Amniotic stem cell (primary cell): ENCODE measurements at places on chromosomes 1 and 21.

DNA sequence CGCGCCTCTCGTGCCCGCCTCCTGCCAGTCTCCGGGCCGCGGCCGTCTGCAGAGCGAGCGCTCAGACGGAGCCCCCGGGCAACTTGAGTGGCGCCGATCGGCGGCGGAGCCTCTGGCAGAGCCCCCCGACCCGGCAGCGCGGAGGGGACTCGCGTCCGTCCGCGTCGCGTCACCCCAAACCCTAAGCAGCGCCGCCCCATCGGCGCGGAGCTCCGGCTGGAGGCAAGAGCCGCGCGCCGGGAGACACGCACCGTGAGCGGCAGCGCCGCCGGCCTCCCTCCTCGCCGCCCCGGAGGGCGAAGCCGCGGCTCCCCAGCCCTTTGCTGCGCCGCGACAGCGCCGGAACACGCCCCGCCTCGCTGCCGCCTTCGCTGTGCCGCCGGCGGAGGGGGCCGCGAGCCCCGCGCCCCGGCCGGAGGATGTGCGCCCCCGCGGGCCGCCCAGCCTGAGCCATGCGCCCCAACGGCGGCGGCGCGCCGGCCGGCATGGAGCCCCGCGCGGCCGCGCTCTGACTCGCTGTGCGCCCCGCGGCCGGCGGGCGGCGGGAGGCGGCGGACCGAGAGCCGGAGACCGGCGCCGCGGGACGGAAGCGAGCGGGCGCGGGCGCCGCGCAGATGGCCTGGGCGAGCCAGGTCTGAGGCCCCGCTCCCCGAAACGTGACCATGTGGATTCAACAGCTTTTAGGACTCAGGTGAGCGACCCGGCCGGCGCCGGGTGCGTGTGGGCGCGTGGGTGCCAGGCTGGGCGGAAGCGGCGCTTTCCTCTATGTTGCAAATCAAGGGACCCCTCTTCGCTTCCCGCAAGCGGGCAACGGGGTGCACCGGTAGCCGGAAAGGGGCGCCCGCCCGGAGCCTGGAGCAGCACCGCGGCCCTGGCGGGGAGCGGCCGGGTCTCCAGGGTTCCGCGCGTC lies 610 bp downstream of the AJAP1 start:
- DNase-seq, result no peak

GRCh38 chr1:166999500-167000055 lies 10.5 kb downstream of the MAEL start:
- no peak for DNase-seq

DNA sequence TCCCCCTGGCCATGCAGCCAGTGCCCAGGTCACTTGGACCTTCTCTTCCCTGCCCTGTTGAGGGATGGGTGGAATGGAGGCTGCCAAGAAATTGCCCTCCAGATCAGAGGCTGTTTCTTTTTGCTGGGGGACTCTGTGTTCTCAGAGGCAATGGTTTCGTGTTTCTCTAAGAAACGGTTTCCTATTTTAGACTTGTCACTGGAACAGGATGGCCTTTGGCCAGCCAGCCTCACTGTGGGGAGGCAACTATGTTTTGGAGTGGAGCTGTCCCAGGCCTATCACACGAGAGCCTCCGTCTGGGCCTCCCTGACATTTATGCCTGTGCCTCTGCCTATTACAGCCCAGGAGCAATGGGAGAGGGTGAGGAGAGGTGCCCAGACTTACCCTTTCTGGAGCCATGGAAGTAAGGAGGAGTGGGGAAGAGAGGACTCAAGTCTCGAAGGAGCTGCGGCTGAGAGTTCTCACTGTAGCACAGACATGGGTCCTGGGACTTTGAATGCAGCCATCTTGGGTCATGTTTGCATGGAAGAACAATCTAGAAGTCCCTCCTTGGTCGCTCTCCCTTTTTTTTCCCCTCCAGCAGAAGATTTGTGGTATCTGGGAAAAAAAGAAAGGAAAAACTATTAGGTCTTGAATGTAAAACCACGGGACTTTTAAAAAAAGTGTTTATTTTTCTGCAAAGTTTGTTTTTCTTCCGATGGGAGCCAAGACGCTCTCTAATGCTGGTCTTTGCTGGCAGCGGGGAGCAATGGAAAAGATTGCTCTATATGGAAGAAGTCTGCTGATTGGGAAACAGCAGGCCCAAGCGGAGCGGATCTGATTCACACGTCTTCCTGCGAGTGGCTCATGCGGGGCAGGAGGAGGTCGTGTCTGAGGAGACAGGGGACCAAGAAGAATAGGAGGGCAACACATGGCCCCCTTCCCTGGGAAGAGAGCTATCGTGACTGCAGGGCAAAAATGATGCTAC lies 219.2 kb downstream of the FOXD2 start:
- no peak for DNase-seq

DNA sequence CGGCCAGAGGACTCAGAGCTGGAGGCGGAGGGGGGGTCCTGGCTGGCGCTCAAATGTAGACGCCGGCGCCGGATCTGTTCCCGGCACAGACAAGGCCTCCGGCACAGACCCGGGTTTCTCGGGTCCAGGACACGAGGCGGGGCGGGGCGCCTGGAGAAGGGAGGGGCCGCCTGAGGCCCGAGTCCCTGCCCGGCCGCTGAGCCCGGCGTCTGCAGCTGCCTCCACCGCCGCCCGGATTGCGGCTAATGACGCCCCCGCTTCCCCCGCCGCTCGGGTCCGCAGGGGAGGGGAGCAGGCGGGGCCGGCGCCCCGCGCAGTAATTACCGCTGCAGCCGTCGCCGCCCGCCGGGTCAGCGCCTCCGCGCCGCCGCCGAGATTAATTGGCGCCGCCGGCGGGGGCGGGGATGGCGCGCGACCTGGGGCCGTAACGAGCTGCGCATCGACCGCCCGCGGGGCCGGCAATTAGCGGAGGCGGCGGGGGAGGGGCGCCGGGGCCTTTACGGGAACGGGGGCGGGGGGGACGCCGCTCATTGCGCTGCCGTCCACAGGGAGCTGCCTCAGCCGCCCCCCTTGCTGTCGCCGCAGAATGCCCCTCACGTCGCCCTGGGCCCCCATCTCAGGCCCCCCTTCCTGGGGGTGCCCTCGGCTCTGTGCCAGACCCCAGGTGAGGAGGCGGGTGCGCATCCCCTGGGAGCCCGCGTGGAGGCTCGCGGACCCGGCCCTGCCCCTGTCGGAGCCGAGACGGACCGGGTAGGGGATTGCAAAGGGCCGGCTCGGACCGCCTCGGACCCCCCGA lies 17.3 kb downstream of the NOC2L start:
- no peak for DNase-seq

DNA sequence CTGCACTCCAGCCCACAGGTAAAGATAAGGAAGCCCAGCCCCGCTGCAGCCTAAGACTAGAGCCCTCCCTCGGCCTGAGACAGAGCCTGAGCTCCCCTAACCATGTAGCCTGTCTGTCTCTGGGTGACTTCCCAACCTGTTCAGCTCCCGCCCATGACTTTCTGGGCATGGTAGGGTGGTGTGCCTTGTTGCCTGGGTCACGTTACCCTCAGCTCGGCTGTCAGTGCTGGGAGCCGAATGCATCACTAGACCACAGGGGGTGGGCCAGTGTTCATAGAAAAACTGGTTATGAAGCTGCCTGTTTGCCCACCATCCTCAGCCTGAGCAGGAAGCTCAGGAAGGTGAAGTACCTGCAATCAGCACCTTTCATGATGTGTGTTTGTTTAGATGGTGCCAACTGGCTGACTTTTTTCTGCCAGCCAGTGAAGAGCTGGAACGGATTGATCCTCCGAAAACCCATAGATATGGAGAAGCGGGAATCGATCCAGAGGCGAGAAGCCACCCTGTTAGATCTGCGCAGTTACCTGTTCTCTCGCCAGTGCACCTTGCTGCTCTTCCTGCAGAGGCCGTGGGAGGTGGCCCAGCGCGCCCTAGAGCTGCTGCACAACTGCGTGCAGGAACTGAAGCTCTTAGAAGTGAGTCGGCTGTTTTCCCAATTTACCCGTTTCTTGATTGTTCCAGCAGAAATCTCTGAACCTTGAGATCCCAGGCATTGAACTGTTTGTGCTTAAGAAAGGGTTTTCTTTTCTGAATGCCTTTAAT lies 43.9 kb upstream of the PWP2 start:
- DNase-seq, result no peak

- DNase-seq, result no peak
These were observed 36.4 kb upstream of the HSD17B7 start for GRCh38 chr1:162753998-162754585.

GRCh38 chr1:159854116-159854692 lies 8.3 kb downstream of the VSIG8 start:
- no peak for DNase-seq

DNA sequence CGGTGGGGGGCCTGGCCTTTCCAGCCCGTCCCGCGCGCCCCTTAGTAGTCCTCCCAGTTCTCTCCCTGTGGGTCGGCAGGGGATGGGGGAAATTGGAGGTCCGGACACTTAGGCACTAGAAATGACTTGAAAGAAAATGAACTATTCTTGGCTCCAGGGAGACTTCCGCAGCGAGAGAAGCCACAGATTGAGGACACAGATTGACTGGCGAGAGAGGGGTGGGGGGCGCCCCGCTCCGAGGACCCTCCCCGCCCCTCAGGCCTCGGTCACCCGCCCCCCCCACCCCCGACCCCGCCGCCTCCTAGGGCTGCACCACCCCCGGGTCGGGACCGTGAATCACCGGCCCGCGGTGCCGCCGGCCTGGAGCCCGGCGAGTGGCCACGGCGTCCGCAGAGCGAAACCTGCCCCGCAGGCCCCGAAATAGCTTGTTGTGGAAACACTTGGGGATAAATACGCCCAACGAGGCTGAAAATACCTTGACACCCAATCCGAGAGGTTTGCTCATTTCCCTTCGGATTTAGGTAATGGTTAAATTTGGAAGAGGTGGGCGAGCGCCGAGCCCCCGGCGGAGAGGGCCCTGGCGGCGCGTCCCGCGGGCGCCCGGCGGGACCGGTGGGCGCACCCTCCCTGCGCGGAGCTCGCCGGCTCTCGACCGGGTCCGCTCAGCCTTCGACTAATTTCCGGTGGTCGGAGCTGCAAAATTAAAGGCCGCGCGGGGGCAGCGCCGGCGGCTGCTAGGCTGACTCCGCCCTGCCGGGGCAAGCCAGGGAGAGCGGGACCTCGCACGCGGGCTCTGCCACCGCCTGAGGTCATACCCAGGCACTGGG lies at the start of gene GFI1:
Gene GFI1 (minus strand): TSS at position 675 of the 827 bp plus-strand sequence. CDS start 3,438 bp downstream, outside the sequence.
- no peak for DNase-seq

DNA sequence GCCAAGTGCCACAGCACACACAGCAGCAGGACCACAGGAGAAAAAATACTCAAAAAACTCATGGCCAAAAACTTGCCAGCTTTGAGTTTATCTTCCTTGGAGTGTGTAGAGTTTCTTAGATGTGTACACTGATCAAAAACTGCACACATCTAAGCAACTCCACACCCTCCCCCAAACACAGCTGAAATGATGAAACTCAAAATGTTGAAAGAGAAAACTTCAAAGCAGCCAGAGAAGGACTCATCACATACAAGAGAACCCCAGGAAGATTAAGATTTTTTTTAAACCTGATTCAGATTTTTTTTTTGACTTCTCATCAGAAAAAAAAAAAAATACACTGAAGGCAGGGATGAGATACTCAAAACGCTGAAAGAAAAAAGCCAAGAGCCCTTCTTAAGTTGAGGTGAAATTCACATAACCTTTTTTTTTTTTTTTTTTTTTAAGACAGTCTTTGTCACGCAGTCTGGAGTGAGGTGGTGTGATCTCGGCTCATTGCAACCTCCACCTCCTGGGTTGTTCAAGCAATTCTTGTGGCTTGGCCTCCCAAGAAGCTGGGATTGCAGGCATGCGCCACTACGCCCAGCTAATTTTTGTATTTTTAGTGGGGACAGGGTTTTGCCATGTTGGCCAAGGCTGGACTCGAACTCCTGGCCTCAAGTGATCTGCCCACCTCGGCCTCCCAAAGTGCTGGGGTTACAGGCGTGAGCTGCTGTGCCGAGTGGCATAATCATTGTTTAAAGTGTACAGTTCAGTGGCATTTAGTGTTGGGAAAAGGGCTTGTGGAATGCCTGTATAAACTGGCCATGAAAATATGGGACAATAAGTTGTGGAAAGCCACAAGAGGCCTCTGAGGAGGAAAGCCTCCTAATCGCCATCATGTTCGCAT lies 20.9 kb upstream of the PDXK start:
- DNase-seq, result no peak

GRCh38 chr1:47179017-47179987 lies 10.5 kb downstream of the PDZK1IP1 start:
- DNase-seq, result peak; percentile 86

DNA sequence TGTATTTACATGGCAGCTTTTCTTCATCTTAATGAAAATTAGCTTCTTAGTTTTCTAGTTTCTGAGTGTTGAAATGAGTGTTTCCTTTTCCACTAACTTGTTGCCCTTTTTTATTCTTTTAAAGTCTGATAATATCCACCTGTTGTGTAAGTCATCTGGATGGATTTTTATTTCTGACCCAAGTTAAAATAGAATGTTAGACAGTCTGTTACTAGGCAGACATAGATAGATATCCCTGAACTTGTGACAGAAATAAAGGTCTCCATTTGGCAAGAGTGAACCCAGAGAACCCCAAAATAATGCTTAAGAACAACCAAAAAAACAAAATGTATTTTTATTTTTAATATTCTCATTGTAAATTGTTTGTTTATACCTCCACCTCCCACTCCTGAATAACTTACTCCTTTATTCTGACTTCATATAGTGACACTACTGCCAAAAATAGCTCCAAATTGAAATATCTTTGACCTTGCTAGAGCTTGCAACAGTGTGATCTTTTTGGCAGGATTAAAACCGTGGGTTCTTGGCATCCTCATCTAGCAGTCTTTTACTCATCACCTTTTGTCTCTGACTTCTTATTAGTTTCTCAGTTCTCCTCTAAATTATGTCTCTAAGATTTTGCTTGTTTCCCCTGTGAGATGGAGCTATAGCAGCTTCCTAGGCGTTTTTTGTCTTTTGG lies 26.9 kb upstream of the SH3D21 start:
- no peak for DNase-seq

DNA sequence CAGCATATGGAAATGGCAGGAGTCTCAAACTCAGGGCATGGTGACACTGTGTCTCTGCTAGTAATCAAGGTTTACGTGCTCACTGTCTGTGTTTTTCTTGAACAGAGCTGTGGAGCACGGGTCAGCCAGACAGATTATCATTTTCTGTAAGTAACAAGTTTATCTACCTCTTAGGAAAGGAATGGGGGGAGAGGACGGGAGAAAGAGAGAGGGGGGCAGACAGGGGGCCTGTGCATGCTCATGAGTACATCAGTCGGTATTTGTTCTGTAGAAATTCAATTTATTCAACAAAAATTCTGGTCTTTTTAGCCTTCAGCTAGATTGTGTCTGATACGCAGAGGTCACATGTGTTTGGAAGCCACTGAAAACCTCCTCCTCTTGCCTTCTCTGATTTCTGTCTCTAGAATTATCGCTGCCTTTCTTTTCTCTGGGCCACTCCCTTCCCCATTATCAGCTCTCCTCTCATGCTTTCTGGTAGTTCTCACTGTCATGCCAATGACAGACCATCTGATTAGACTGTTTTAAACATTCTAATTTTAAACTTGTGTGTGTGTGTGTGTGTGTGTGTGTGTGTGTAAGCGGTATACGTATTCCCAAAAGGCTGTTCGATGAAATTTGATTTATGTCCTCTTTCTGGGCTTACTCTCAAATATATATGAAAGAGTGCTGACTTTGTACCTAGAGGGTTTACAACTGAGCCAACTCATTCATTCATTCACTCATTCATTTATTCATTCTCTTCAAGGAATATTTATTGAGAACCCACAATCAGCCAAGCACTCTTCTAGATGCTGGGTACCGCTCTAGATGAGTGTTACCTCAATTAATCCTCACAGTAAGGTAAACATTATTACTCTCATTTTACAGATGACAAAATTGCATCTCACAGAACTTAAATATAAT lies 636.9 kb downstream of the KIF26B start:
- DNase-seq, result no peak

- no peak for DNase-seq
These were observed 21.9 kb downstream of the RAB3B start for GRCh38 chr1:51968632-51969031.

- no peak for DNase-seq
These were observed 424.3 kb downstream of the KCNT2 start for GRCh38 chr1:196183941-196184340.

- DNase-seq, result no peak
These were observed 45.6 kb downstream of the COL18A1 start for GRCh38 chr21:45450423-45451090.
